ENCODE measurements at places on chromosomes 11 and 22.

GRCh38 chr11:80782135-80782885, 1341.5 kb upstream of the TENM4 start:
- no peak for DNase-seq

- DNase-seq = peak; percentile 42
These were observed 20.8 kb downstream of the ADA2 start for GRCh38 chr22:17198170-17199002.

GRCh38 chr11:29844701-29845379, 172.0 kb downstream of the KCNA4 start:
- DNase-seq = no peak

DNA sequence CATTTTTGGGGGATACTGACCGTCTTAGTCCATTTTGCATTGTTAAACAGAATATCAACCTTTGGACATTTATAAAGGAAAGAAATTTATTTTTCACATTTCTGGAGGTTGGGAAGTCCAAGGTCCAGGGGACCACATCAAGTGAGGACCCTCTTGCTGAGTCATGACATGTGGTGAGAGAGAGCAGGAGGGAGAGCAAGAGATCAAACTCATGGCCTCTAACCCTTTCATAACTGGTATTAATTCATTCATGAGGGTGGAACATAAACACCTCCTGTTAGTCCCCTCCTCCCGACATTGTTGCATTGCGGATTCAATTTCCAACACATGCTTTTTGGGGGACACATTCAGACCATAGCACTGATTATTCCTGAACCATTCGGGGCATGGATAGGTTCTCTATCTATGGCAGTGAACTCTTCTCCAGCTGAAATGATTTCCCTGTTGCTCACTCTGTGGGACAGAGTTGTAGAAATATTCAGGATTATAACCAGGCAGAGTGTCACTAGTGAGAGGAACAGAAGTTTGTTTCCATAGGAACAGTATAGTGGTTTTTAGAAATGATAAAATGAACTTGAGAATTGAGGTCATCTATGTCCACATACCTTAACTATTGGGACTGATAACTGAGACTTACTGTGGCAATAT, 88.2 kb upstream of the OR9Q1 start:
- DNase-seq = no peak

- no peak for DNase-seq
These were observed 106.9 kb upstream of the NAV2 start for GRCh38 chr11:19605520-19606371.

- peak; percentile 66 for DNase-seq
These were observed 2.1 kb downstream of the MED15 start for GRCh38 chr22:20509344-20510047.

DNA sequence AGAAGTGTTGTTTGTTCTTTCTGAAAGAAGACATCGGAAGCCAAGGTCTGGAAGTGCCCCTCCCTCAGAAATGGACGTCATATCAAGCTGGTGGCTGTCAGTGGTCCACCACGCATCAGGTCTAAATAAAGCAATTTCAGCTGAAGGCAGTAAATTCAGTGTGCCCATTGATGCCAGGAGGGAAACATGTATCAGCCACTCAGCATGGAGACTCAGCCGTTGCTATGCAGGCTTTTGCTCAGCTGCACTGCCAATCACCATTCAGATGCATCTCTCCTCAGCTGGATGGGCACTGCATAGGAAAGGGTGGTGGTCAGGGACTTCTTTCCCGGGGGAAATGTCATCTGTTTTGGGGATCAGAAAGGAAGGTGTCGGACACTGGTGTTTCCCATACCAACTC, 878.2 kb downstream of the NTM start:
- no peak for DNase-seq

DNA sequence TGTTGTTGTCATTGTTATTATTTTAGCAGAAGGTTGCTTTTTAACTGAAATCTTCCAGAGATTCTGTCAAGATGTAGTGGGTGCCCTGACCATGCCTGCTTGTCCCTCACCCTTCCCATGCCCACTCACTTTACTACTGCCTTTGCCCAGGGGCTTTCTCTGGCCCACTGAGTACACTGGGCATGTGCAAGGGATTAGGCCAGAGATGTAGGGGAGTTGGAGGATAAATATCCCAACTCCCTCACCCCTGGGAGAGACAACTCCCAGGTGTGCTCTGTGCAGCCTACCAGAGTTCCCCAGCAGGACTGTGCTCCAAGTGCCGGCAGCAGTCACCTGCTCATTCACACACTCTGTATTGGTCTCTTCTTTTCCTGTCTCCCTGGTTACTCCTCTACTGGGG, 559.1 kb downstream of the MIAT start:
- DNase-seq = no peak

DNA sequence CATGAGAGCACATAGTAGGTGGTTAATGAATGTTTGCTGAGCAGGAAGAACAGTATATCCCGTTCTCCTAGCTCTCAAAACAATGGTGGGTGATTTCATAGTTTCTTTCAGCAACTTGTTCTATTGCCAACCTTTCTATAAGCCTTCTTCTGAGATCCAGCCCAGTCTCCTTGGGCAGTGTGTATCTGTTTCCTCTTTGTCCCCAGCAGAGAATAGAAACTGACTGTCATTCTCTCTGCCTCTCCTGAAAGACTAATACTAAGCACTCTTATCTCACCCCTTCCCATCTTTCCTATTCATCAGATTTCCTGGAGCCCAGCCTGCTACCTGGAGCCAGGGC, 272.9 kb downstream of the ST3GAL4 start:
- DNase-seq = no peak

GRCh38 chr11:60769811-60770210, 13.1 kb downstream of the MS4A15 start:
- DNase-seq = no peak

DNA sequence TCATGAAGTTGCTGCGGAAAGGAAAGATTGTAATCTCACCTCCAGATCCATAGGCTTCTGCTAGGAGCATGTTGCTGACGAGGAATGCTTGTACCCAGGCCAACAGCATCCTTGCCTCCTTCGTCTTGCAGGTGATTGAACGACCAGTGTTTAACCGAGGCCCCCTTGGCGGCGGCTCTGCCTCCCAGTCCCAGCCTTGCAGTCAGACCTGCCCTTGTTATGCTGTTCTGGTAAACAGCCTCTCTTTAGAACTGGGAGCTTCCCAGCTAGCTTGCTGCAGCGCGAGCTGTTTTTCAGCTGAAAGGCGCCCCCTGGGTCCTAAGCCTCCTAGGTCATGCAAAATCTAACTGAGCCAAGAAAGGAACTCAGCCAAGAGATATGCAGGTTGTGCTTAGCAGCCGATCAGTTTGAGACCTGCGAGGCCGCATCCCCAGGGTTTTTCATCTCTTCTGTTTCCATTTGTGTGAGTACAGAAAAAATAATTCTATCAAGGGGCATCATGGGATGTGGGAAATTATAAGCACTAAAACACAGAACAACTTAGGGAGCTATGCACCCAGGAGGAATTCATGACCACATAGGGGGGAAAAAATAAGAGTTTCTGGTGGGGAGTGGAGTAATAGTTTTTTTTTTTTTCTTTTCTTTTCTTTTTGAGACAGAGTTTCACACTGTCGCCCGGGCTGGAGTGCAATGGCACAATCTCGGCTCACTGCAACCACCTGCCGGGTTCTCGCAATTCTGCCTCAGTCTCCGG, at the start of gene PIK3IP1:
Gene PIK3IP1, minus strand, starts transcription at position 253 of the 754 bp plus-strand sequence. Its CDS starts 144 bp downstream, at position 109.
- DNase-seq = peak; percentile 93

DNA sequence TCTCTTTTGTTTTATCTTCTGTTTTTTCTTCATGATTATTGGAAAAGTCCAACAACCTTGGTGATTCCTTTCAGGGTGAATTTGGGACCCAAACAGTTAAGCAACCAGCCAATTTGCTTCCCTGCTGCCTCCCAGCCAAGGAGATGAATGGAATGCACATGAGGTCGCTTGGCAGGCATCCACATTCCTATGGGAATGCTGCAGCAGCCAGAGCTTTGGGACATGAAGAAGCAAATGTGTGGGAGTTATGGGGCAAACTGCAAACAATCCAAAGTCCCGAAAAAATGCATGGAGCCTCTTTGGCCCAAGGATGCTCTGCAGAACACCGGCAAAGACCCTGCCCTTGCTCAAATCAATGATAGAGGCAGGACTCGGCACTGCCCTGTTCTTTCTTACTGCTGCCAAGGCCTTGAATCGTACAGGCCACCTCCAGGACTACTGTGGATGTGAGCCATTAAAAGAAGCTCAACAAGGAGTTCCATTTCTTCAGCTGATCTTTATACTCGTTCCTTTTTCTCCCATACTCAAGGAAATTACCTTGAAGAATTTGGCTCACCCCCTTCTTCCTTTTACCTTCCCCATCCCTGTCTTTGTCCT, 117.3 kb upstream of the TEAD1 start:
- peak; percentile 75 for DNase-seq

DNA sequence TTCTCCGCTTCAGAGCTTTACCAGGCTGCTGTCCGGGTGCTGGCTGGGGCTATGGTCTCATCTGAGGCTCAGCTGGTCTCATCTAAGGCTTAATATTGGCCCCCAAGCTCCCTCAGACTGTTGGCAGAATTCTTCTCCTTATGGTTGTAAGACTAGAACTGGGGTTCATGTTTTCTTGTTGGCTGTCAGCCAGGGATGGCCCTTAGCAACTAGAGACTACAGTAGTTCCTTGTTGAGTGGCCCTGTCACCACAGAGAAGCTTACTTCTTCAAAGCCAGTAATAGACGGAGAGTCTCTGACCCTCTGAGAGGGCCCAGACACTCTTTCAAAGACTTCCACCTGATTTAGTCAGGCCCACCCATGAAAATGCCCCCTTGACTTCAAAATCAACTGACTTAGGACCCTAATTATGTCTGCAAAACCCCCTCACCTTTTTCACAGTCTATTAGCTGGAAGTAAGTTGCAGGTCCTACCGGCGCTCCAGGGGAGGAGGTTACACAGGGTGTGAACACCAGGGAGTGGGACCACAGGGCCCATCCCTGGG, 24.2 kb upstream of the TREH start:
- no peak for DNase-seq

- no peak for DNase-seq
These were observed 53.8 kb upstream of the THY1 start for GRCh38 chr11:119476666-119477331.

GRCh38 chr11:116870054-116870453, 32.6 kb upstream of the APOA1 start:
- DNase-seq = no peak

GRCh38 chr11:79522626-79523025, 81.8 kb upstream of the TENM4 start:
- DNase-seq = no peak

DNA sequence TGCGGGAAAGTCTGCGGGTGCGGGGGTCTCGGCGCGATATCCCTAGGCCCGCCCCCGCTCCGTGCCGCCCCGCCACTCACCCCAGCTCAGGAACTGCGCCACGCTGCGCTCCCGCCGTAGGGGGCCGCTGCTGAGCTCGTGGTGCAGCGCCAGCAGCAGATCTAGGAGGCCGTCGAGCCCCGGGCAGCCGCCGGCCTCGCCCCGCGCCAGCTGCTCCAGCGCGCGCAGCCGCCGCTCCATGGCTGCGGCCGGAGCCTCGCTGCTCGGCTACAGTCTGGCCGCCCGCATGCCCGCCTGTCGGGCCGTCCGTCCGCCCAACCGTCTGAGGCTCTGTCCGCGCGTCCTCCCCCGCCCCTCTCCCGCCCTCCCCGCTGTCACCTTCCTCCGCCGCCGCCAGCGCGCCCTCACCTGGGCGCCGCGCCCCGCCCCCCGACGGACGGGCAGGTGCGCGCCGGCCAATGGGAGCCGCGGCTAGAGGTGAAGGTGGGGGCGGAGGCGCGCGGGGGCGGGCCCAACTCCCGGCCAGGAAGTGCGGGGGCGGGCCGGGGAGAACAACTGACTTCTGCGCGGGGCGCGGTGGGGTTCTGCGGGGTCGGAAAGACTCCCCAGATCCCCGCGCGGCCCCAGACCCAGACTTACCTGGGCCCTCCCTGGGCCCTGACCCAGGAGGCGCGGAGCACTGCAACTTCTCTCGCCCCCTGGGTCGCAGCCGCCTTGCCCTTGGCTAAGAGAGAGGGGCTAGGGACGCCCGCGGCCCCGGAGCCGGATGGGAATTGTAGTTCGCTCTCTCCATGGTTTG, at the start of gene CDC42BPG:
Gene CDC42BPG, minus strand, starts transcription at position 324 of the 799 bp plus-strand sequence. Its CDS starts 84 bp downstream, at position 240.
- peak; percentile 53 for DNase-seq

GRCh38 chr11:112165049-112165448, 1.2 kb upstream of the IL18 start:
- no peak for DNase-seq

- no peak for DNase-seq
These were observed 4.0 kb upstream of the PTGDR2 start for GRCh38 chr11:60859616-60860250.

DNA sequence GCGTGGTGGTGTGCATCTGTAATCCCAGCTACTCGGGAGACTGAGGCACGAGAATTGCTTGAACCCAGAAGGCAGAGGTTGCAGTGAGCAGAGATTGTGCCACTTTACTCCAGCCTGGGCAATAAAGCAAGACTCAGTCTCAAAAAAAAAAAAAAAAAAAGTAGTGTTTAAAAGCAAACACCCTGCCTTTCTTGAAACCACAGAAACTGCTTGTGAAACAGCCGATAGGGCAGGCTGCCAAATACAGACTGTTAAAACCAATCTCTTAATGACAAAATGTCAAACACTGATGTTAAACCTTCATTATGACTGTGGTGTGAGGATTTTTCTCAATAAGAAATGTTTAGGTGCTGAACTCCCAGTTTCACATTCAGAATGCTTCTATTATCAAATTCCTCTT, 27.3 kb downstream of the MARK2 start:
- DNase-seq = no peak

DNA sequence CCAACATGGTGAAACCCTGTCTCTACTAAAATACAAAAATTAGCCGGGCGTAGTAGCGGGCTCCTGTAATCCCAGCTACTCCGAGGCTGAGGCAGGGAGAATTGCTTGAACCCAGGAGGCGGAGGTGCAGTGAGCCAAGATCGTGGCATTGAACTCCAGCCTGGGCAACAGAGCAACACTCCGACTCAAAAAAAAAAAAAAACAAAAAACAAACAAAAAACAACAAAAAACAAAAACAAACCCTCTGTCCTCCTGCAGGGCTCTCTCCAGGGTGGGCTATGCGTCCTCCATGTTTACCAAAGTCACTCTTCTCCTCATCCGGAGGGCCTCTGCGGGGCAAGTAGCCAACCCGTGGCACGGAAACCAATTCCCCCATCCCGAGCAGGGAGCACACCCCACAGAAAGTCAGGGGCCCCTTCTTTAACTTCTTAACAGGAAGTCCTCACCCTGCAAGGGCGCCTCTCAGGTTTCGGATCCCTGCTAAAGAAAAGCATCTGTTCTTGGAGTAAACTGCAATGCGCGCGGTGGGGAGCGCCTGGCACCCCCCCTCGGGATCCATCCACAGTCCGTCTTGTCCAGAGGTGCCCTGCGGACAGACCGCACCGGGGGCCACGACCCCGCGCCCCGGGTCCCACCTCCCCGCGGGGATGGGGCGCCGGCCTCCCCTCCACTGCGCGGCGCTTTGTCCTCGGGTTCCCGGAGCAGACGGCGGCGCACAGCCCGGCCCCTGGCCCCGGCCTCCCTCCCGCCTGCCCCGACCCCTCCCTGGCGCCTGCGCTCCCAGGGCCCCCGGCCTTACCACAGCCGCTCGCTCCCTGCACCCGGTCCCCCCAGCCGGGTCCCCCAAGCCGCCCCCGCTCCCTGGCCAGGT, 712 bp downstream of the CERK start:
- DNase-seq = no peak

- no peak for DNase-seq
These were observed 159.4 kb downstream of the BUD13 start for GRCh38 chr11:116613206-116613875.
